HCT116 (cell line): ENCODE measurements at places on chromosomes 5 and 9. TPM values are rescaled to one million over a fixed set of nuclear protein-coding genes. Genes with fewer than 3 reads are reported as not detected.

Gene CARTPT
- total RNA-seq = not detected

Gene ENTREP1
- total RNA-seq = 1.1 TPM

Gene IFNA13
- not detected for total RNA-seq

Gene PFN3
- not detected for total RNA-seq

Gene NDOR1
- 28.4 TPM for total RNA-seq

Gene ADAMTSL1
- total RNA-seq = not detected

Gene STING1
- total RNA-seq = 17.7 TPM

Gene FOXD4L6
- 0.54 TPM for total RNA-seq

Gene CCDC183
- total RNA-seq = 2.8 TPM

Gene FOXD4L4
- total RNA-seq = 0.52 TPM

Gene SPZ1
- total RNA-seq = not detected

Gene MAP3K1
- total RNA-seq = 8.5 TPM

Gene NRARP
- 22.2 TPM for total RNA-seq

Gene PCDHB10
- not detected for total RNA-seq

Gene TAF11L10
- not detected for total RNA-seq

Gene PCDHGA8
- not detected for total RNA-seq

Gene IFNW1
- not detected for total RNA-seq

Gene ADAMTS19
- total RNA-seq = not detected

Gene CFAP157
- 0.22 TPM for total RNA-seq

Gene PRUNE2
- total RNA-seq = 0.59 TPM

Gene PCDH12
- total RNA-seq = 0.02 TPM

Gene PSIP1
- total RNA-seq = 99.1 TPM

Gene TLN1
- 144 TPM for total RNA-seq

Gene ADGRV1
- 6.0 TPM for total RNA-seq

Gene LMBRD2
- 1.1 TPM for total RNA-seq

Gene DBH
- not detected for total RNA-seq

Gene AIF1L
- 34.0 TPM for total RNA-seq

Gene RAB3C
- not detected for total RNA-seq

Gene MSMP
- total RNA-seq = 1.2 TPM

Gene ADAMTS12
- 0.05 TPM for total RNA-seq

Gene F2RL1
- 119 TPM for total RNA-seq

Gene NR5A1
- total RNA-seq = 0.64 TPM

Gene TENT4A
- 39.8 TPM for total RNA-seq

Gene PSD2
- 0.79 TPM for total RNA-seq

Gene FOXD4
- 2.8 TPM for total RNA-seq

Gene FBP1
- total RNA-seq = 0.42 TPM

Gene ATP10B
- total RNA-seq = 0.07 TPM

Gene PAPPA
- total RNA-seq = 0.05 TPM

Gene TLR4
- total RNA-seq = 0.10 TPM

Gene SHISAL2B
- total RNA-seq = not detected

Gene PRRT1B
- total RNA-seq = not detected

Gene PTGDS
- 3.1 TPM for total RNA-seq

Gene C6
- 0.37 TPM for total RNA-seq

Gene HMGCR
- 101 TPM for total RNA-seq

Gene TMEM232
- 1.2 TPM for total RNA-seq

Gene DIPK1B
- 15.6 TPM for total RNA-seq

Gene RLN2
- not detected for total RNA-seq

Gene PCDHB14
- total RNA-seq = 0.27 TPM

Gene IFNB1
- total RNA-seq = not detected

Gene GNAQ
- 28.7 TPM for total RNA-seq

Gene SPATA31E1
- total RNA-seq = not detected

Gene SH3GL2
- total RNA-seq = not detected

Gene SARDH
- 5.6 TPM for total RNA-seq

Gene KCNN2
- not detected for total RNA-seq

Gene UBAP1
- total RNA-seq = 30.8 TPM

Gene SLC6A3
- not detected for total RNA-seq

Gene LCN9
- not detected for total RNA-seq

Gene C5orf63
- total RNA-seq = 4.4 TPM

Gene SHOC1
- 1.1 TPM for total RNA-seq
